ENCODE measurements at places on chromosomes 6 and 20. TPM values are rescaled to one million over a fixed set of nuclear protein-coding genes. Genes with fewer than 3 reads are reported as not detected.
A peak's percentile ranks its signal among the peaks of the same experiment; 100 is the strongest.

DNA sequence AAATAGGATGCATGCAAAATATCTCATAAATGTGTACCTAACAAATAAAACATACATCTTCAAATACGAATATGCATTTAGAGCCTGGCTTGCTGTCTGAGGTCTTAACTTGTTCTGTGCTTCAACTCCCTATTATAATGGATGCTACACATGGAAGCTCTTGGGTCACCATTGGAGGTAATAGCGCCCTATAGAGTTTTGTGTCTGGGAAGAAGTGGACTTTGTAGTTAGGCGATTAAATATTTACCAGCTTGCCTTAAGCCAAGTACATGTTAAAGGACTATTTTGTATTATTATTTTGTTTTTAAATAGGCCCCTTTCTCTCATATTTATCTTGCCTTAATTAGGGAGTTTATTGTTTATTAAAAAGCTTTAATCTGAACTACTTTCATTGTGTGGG is 107.4 kb downstream of the LAMA2 start:
- DNase-seq: no peak

GRCh38 chr6:26105109-26105730 is 18.0 kb downstream of the HFE start:
- no peak for DNase-seq

DNA sequence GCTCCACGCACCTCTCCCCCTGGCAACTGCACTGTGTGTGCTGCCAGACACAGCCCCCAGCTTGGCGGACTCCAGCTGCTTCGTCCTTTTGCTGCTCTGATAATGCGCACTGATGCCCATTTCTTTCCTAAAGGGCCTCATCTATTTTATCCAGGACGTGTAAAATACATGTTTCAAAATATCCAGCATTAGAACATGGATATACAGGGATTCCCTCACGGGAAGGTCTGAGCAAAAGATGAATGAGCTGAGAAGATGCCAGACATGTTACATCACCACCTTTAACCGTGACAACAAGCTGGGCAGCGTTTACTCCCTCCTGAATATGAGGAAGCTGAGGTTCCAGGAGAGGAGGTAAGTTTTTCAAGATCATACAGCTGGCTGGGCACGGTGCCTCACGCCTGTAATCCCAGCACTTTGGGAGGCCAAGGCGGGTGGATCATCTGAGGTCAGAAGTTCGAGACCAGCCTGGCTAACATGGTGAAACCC is 32.8 kb downstream of the TNXB start:
- no peak for DNase-seq

- no peak for DNase-seq
These were observed 12.0 kb downstream of the LRP11 start for GRCh38 chr6:149852180-149852579.

DNA sequence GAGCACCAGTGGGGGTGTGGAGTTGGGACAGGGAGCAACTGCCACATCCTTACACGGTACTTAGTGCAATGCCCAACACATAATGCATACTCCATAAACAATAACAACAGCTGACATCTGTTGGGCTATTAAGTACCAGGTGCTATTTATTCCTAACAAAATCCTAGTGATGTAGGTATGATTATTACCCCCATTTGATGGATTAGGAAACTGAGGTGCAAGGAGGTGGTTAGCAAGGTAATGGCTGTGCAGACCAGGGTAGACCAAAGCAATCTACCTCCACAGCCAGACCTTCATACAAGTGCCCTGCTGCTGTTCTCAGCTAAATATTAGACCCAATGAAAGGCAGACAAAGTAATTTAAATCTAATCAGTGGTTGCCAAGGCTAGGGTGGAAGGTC is 36.8 kb downstream of the SLC13A3 start:
- no peak for DNase-seq

GRCh38 chr6:7215131-7215530 is 97.9 kb downstream of the SSR1 start:
- DNase-seq: no peak

DNA sequence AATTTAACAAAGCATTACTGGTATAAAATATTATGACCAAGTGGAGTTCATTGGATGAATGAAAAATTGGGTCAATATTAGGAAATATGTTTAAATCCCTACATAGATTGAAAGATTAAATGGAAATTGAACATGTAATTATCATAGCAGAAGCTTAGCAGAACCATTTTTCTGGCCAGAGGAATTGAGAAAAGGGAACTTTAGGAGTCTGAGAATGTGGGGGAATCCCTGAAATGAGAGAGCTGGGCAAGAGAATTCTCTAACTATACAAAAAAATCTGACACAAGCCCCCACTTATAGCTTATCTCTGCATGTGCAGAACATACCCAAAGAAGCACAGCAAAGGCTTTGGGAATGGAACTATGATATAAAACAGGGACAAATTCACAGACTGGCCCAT is 67.4 kb upstream of the ARHGAP18 start:
- no peak for DNase-seq

The CST7 gene
- total RNA-seq: not detected

DNA sequence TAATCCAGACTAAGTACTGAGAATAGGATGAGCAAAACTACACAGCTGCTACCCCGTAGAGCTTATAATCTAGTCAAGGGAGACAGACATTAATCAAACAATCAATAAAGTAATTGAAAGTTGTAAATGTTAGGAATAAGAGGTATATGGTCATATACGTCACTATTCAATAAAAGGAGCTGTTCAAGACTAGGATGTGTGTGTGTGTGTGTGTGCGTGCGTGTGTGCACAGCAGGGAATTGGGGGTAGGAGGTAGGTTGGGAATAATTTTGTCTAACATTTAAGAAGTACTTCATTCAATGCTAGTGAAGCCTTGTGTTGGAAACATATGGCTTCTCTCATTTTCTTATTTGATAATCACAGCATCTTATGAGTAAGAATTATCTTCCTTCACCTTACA is 41.8 kb downstream of the SESN1 start:
- DNase-seq: no peak

The LST1 gene
- total RNA-seq: not detected

DNA sequence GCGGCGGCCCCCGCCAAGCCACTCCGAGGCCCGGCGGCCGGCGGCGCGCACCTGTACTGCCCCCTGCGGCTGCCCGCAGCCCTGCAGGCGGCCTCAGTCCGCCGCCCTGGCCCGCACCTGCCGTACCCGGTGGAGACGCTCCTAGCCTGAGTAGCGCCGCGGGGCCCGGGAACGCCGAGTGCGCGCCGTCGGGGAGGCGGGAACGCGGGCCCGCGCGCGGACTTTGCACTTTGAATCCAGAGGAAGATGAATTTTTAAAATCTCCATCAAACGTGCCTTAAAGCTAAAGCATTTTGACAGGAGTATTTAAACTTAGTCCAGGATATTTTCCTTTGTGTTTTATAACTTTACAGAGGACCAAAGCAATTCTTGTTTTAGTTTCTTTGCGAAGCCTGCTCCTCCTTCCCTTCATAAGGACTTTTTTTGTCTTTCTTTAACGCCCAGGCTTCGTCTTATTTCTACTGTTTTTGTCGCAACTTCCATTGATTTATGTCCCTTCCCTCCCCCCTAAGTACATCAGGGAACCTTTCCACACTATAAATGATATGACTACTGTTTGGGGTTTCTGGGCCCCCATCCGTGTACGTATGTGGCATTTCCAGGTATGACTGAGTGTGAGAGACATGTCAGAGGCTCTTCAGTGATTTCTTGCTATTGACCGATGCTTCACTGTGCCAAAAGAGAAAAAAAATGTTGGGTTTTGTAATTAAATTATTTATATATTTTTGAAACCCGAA is 2.0 kb downstream of the FOXQ1 start:
- DNase-seq: peak; percentile 94

The RAET1L gene
- not detected for total RNA-seq

The GSTA3 gene
- not detected for total RNA-seq

DNA sequence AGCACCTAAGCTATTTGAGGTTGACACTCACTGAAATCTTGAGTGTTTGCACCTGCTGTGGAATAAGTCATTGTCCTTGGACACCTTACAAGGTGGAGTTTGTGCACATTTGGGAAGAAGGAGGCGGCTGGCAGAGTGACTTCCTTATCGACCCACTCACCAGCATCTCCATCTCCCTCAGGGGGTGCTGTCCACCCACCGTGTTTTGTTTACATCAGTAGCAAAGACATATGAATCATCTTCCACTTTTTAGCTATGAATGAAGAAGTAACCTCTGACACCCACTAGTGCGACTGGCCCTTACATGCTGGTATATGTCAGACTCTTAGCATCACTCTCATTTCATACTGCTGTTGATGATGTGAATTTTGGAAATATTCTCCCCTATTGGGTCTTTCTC is 119.5 kb upstream of the SGK1 start:
- no peak for DNase-seq

GRCh38 chr20:61814726-61815125 is 251.0 kb downstream of the TAF4 start:
- DNase-seq: peak; percentile 39

GRCh38 chr6:126773112-126773805 is 345.2 kb upstream of the RSPO3 start:
- DNase-seq: no peak

The SYCP2L gene
- 0.38 TPM for total RNA-seq

DNA sequence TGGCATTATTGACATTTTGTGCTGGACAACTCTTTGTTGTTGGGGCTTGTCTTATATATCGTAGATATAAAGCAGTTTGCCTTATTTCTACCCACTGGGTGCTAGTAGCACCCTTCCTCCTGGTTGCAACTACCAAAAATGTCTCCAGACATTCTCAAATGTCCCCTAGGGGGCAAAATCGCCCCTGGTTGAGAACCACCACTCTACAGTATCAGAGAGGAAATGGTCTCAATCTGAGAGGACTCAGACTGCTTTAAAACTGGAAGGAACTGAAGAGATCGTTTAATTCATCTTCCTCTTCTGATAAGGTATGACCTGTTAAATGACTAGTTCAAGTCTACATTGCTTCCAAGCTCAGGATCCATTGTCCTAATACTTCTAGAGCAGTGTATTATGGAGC is 14.9 kb downstream of the SH3BGRL2 start:
- DNase-seq: no peak

DNA sequence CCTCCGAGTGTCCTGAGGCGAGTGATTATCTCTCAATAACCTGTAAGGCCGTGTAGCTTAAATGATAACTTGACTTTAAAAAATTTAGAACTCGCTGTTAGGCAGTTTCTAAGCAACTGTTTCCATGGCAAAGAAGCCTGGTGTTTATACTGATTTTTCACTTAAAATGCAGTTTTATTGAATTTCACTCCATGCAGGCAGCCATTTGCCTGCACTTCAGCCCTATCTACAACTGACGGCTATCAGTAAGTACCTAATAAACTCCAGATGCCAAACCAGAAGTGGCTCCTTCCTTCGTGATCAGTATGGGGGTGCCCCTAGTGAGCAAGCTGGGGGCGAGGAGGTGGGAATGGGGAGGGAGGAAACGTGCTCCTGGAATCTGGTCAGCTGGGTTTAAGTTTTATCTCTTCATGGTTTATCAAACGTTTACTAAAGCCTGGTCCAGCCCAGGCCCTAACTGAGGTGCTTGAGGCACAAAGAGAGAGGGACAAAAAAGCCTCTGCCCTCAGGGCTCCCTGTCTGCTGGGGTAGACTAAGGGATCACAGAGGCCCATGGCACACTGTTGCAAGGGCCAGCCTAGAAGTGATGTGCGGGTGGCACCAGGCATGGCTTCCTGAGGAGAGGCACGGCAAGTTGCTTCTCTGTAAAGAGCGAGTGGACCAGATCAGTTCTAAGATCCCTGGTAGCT is 45.5 kb downstream of the TTI1 start:
- DNase-seq: no peak

DNA sequence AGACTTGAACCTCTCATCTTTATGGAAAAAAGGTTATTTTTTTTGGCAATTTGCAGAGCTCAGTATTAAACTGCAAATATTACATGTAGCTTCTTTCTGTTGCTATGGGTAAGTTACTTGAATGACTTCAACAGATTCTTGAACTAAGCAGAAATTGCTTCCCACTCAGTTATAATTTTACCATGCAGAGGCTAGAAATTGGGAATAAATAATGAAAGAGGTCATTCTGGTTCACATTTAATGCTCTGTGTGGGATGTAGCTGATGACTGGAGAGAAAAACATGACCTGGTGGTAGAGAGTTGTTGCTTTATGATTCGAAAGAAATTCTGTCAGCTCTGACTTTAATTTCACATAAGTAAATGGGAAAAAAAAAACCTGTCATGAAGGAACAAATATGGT is 16.8 kb upstream of the ADGB start:
- DNase-seq: no peak

DNA sequence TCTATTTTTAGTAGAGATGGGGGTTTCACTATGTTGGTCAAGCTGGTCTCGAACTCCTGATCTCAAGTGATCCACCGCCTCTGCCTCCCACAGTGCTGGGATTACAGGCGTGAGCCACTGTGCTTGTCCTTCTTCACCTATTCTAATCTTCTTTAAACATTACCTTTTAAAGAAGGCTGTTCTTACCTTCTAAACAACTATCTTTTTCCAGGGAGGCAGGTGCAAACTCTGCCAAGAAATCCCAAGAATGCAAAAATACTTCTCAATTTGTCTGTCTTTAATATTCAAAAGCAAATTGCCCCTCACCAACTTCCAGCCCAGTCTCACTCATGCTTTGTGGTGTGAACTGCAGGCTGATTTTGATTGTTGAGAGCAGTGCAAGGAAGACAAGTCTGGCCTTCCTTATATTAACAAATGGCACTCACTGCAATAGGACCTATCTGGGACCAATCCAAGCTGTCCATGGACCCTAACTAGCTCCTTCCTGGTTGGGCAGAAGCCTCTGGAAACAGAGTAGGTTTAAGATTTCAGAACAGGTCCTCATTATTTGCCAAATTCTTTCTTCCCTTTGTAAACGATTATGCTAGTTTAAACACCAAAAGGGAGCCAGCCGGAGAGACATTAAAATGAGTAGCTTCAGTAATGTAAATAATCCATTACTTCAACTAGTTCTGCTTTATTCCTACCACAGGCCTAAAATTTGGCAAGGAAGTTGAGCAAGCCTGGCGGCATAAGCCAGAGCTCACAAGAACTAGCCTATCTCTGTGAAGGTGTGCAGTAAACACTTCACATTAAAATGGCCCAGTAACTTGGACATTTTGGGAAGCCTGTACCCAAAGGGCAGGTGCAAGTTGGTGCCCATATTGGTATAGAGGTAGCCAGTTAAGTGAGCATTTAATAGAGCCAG is 1.6 kb downstream of the SCAND1 start:
- no peak for DNase-seq

DNA sequence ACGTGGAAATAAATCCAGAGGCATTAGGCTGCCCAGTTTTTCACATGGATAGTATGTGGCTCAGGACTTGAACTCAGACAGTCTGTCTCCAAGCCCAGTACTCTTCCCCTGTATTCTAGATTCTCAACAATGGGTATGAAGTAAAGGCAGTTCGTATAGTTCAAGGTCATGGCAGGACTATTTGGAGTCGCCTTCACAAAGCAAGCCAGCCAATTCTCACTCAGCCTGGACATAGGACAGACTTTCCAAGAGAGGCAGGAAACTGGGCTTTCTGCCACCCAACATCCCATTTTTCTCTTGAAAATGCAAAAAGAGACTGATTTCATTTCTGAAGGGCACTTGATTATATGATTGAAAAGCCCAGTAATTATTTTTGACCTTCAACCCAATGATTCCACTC is 111.0 kb downstream of the EDN1 start:
- DNase-seq: no peak

DNA sequence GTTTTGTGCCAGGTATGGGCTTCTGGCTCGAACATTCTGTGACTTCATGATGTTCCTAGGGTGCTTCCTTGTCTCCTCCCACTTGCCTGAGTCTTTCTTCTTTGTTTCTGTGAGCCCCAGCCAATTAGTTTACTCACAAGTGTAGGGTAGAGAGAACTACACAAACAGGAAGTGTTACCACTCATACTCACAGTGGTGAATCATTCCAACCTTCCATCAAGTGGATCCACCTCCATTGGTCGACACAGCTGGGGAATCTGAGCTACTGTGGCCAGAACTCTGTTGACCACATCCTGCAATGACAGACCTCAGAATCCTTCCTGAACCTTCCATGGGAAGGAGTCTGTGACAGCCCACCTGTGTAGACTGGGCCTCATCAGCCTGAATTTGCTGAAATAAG is 76.8 kb downstream of the UNC5CL start:
- DNase-seq: no peak
